ENCODE measurements at places on chromosomes 1 and 21.

- peak; percentile 45 for DNase-seq
Observed at GRCh38 chr1:235946571-235946981, 79.9 kb upstream of the LYST start.

- DNase-seq, result peak; percentile 74
Observed at GRCh38 chr21:36589352-36589971, 109.5 kb upstream of the SIM2 start.

DNA sequence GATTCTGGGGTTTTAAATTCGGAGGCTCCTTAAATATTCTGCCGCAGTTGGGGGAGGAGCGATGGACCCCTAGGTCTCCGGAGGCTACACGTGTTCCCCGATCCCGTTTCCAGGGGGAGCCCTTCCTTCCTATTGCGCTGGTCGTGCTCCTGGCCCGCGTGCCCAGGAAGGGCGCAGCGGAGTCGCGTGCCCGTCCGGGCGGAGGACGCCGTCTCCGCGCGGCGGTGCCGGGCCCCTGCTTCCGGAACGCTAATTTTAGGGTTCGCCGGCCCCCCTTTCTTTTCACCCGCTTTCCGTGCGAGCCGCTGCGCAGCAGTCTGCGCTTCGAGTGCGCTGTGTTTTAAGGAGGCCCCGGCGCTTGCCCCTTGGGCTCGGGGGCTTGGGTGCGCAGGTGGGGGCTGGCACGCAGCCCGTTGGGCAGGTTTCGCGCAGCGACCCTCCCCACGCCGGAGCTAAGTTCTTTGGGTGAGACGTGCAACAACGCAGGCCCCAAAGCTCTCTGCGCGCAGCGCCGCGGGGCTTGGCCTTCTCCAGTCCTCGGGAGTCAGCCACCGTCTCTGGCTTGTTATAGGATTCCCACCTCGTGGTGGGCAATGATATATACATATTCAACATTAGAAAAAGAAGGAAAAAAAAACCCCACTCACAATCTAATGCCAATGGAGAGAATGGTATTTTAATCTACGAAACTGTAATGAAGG is 43.5 kb upstream of the DNAJC6 start:
- peak; percentile 84 for DNase-seq

DNA sequence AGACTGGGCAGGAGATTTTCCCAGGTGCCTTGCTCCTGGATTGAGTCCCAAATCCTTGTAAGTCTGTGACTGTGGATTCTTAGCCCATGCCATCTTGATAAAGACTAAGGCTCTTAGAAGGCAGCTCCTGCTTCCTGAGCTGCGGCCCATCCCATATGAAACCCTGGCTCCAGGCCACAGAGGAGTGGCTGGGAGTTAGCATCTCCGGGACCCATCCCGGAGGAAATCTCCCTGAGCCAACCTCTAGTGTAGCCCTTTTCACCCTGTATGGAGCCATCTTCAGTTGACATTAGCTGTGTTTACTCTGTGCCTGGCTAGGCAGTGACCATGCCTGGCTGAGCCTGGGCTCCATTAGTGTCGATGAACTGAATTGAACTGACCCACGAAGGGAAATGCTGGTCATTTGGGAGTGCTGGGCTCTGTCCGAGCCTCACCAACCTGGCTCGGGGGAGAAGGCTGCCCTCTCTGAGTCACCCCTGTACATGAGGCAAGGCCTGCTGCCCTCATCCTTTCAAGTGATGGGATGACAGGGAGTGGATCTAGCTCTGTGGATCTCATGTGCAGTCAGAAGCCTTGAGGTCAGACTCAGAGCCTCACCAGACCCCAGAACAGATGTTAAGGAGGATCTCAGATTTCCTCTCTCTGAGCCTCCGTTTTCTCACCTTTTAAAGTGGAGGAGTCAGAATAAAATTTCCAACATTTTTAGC is 37.5 kb downstream of the LGR6 start:
- no peak for DNase-seq

GRCh38 chr1:87299661-87300060 is 29.0 kb upstream of the LMO4 start:
- DNase-seq, result no peak

- DNase-seq, result no peak
Observed at GRCh38 chr1:91854852-91855534, 31.0 kb downstream of the TGFBR3 start.

GRCh38 chr1:9106286-9106685 is 22.6 kb downstream of the GPR157 start:
- DNase-seq, result no peak

DNA sequence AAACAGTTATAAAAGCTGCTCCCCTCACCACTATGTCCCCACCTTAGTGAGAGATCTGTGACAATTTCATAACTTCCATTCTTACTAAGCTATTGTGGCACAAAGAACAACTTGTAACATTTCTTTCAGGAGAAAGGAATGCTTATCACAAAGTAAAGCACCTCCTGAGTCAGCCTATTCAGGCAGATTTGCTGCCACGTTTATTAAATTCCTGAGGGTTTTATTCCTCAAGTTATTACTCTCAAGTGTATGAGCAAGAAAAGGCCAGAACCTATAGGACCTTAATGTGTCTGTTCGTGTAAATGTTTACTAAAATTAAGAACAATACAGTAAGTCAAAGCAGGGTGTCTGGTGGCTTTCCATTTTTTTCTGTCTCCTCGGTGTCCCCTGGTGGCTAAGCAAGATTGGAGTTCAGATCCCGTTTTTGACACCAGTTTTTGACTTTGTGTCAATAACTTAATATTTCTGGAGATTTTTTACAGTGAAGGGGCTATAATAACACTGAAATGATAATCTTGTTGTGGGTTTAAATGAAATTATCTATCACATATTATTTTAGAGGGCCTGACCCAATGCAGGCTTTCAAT is 1539.6 kb downstream of the BRINP3 start:
- no peak for DNase-seq

DNA sequence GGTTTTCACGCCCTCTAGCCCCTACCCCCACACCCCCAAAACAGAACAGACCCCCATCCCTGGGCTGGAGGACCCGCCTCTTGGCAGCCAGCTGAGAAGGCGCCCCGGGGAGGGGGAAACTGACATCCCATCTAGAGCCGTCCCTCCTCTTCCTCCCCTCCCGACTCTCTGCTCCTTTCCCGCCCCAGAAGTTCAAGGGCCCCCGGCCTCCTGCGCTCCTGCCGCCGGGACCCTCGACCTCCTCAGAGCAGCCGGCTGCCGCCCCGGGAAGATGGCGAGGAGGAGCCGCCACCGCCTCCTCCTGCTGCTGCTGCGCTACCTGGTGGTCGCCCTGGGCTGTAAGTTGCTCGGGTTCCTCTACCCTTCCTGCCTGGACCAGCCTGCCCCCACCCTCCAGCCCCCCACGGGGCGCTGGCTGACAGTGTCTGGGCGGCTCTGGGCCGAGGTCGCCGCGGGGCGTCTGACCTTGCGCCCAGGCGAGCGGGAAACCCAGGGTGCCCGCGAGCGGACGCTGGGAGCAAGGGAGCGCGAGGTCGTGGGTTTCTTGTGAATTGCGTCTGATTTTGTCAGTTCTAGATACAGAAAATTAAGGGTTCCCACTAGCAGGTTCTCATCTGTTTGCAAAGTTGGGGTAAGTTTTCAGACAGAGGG is 618 bp downstream of the JAM2 start:
- DNase-seq, result peak; percentile 69

DNA sequence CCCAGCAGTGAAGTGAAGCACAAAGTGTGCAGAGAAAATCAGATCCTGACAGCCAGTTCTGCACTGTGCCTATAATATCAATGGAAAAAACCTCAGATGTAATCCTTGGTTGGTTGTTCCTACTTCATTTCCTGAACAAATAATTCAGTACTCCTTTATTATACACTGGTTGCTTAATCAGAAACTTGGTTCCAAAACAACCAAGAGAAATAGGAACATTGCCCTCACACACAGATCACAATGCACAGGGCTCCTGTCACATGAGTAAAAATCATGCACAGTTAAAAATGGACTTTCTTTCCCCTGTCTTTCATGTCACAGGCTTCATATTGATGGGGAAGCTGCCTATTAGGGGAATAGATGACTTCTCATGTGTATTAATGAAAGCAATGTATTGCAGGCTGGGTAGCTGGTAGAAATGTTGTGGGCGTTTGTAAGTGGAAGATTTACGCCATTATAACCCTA is 9.7 kb downstream of the DNASE2B start:
- no peak for DNase-seq

GRCh38 chr1:107649023-107649422 is 316.0 kb downstream of the VAV3 start:
- no peak for DNase-seq

DNA sequence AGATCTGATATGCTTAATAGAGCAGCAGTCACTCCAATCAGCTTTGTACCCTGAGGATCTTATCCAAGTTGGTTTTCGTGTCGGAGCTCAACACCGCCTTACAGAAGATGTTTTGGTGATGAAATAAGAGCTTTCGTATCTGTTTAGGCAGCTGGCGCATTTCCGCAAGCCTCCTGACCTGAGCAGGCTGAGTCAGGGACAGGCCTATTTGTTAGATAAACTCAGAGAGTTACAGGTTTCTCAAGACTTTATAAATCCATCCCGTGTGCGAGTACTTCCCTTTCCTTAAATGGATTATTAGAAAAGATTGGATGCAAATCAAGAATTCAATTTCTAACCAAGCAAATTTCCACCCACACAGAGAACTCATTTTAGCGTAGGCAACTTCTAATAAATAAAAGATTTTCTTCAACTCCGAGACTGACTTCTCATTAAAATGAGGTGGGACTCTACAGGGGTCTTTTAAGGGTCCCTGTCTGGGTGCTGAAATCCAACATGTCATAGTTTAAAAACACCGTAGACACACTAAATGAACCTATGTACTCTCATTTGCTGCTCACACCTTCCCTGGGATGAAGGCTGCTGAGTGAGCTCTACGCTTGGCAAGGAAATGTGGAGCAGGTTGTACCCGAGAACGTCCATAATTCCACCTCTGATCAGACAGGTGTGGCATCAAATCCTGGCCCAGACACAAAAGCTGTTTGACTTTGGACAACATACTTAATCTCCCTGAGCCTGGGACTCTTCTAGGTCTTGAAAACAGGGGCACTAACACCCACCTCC is 106.9 kb upstream of the F3 start:
- DNase-seq, result peak; percentile 98

GRCh38 chr1:38152351-38153065 is 105.9 kb upstream of the POU3F1 start:
- no peak for DNase-seq

DNA sequence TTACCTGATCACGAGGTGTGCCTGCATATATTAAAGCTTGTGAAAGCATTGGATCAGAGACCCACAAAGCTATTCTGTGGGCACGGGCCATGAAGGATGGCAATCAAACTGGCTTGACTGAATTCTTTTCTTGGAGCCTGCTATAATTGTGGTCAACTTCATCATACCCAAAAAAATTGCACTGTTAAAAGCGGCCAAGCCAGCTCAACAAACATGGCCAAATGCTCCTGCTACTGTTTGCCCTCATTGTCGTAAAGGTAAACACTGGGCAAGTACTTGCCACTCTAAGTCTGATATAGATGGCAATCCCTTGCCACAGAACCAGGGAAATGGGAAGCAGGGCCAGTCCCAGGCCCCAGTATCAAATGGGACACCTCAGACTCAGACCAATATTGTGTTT is 6.6 kb upstream of the GSTM5 start:
- DNase-seq, result no peak

DNA sequence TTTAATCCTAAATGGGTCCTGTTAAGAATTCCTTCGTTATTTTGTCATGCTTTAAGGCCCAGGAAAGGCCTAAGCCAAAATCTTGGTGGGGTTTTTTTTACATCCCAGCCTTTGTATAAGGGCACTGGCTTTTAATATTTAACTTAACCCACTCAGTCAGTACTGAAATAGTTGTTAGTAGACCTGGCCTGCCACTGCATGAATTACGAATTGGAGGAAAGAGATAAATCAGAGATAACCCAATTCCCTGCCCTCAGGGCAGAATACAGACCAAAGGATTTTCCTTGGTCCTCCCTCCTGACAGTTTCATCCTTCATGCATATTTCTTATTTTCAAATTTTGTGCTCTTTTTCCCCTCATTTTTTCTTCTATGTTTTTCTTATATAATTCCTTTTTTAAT is 193.0 kb downstream of the FASLG start:
- DNase-seq, result no peak

- no peak for DNase-seq
Observed at GRCh38 chr1:65108025-65108642, 39.9 kb upstream of the AK4 start.

DNA sequence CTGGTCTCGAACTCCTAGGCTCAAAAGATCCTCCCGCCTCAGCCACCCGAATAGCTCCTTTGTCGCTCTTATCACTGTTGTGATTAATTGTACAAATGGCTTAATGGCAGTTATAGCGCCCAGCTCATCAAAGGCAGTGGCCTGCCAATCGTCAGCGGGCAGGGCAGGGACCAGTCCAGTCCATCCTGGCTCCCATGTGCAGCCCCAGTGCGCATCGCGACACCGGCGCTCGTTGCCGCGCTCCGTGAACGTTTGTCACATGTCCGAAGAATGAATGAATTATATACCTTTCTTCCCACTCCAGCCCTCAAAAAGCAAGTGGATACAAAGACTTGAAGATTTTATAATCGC is 18.4 kb downstream of the MTX1 start:
- DNase-seq, result peak; percentile 68

DNA sequence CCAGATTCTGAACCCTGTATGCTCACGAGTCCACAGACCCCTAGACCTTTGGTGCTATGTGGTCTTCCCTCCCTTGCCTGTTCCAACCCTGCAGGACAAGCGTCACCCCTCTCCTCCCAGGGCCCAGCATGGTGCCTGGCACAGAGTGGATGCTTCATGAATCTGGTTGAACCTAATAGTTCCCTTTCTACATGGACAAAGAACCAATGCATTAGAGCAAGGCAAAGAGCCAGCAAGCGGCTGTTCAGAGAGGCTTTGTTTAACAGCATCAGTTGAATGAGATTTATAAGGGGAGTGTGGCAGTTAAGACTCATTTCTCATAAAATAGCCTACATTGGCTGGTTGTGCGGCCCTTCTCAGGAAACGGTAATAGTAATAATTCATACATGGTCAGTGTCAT is 14.9 kb downstream of the SLC26A9 start:
- DNase-seq, result no peak

DNA sequence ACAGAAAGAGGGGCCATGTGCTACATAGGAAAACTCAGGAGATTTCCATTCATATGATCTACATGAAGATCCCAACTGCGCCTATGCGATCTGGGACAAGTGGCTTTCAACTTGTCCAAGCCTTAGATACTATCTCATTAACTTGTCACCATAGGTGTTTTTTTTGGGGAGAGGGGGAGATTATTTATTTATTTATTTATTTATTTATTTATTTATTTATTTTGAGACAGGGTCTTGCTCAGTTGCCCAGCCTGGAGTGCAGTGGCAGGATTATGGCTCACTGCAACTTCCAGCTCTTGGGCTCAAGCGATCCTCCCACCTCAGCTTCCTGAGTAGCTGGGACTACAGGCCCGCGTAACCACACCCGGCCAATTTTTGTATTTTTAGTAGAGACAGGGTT is 11.3 kb downstream of the FABP3 start:
- DNase-seq, result no peak

- peak; percentile 54 for DNase-seq
Observed at GRCh38 chr1:170694172-170694926, 30.4 kb downstream of the PRRX1 start.

DNA sequence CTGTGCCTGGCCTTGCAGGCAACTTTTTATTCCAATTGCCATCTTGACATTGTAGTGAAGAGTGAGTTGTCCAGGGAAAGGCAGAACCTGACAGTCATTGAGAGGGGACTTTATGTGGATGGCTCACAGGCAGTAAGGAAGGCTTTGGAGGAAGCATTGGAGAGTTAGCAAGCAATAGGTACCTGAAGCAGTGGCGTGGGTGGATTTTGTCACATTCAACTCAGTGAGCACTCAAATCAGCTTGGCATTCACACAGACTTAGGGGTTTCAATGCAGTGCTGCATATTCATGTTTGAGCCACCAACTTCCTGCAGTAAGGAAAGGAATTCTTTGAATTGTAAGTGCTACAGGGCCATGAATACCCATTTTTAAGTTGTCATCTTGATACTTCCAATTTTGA is 69.0 kb downstream of the AK4 start:
- DNase-seq, result no peak

Measured in foreskin fibroblast (primary cell).